ENCODE measurements at places on chromosomes 2 and 18.

- no peak for DNase-seq
Measured at GRCh38 chr2:132470746-132471145, 54.1 kb downstream of the GPR39 start.

- DNase-seq: no peak
Measured at GRCh38 chr18:23758281-23758680, 69.0 kb downstream of the LAMA3 start.

- peak; percentile 79 for DNase-seq
Measured at GRCh38 chr2:113078350-113078839, 10.6 kb downstream of the IL1F10 start.

GRCh38 chr18:9808295-9809241, 77.2 kb upstream of the TXNDC2 start:
- DNase-seq: no peak

GRCh38 chr18:50558948-50559751, 737 bp upstream of the MAPK4 start:
- DNase-seq: no peak

DNA sequence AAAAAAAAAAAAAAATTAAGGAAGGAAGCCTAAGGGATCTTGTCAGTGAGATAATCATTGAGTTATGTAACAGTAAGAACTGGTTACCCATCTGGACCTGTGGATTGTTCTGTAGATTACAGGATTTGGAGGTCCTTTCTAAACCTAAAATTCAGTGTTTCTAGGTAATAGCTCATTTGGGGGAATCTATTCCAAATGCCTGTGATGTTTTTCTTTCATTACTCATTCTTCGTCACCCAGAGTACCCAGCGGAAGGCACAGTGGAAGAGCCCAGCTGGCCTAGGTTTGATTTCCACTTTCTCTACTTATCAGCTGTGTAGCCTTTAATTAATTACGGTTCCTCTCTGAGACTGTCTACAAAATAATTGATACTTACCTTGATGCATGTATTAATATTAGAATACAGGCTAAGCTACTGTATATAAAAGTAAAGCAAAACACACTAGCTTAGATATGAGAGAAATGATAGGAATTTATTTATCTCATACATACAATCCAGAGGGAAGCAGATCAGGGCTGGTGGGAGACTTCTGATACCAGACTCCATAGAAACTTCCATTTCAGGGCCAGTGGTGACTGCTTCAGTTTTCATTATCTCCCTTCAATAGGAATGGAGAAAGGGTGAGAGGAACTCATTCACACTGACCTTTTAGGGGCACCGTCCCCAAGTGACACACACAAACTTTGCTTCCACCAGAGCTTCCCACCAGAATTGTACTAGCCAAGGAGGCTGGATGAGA, 115.8 kb upstream of the NOSTRIN start:
- no peak for DNase-seq

GRCh38 chr2:185859506-185859905, 120.9 kb downstream of the FSIP2 start:
- DNase-seq: no peak

DNA sequence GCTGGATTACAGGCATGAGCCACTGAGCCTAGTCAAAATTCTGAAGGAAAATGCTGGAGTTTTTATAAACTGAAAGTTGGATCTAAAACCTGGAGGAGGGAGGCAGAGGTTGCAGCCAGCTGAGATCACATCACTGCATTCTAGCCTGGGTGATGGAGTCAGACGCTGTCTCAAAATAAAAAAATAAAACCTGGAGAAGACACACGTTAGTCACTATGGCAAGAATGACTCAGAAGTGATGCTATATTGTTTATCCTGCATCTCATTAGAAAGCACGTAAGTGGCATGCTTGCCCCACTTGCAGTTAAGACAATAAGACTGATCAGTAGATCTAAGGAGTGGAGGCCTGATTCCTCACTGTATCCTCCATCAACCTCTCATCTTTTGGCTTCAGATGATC, 106.6 kb upstream of the STON1 start:
- DNase-seq: peak; percentile 24

Data from NCI-H460 (cell line).